ENCODE measurements at places on chromosomes 4 and X.

DNA sequence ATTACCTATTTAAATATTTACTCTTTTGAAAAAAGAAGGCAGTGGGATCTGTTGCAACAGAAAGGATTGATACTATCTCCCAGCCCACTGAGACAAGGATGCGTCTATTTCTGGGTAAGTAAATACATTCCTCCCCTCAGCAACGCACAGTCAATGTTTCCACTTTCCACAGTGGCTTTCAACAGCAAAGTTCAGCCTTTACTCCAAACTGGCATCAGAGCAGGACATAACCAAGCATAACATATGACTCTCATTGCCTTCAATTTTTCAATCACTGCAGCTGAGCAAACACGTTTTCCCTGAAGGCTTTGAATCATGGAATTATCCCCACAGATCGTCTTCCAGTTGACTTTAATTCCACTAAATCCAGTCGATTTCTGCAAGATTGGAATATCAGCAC lies 160.3 kb upstream of the FRG1 start:
- no peak for DNase-seq

DNA sequence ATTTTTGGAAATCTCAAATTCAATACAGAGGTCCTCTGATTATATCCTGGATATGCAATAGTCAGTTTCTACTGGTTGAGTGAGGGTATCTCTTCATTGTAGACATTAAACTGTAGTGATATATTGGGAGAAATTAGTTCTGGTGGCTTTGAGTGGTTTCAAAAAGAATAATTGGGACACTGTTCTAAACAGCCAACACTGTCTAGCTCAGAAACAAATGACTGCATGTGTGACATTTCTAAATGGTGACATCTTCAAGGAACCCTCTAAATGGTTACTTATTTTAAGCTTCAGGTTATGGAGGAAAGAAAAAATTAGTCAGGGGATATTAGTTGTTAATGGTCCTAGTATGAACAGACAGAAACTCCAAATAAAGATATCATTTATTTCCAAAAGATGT lies 186.2 kb downstream of the LARP7 start:
- DNase-seq, result no peak

- DNase-seq, result no peak
These were observed 179.4 kb downstream of the QDPR start for GRCh38 chr4:17332478-17332877.

GRCh38 chrX:79270401-79270800 lies 96.7 kb downstream of the ITM2A start:
- DNase-seq, result peak; percentile 43

- DNase-seq, result no peak
These were observed 7.0 kb upstream of the TRPC5OS start for GRCh38 chrX:111868726-111869638.

GRCh38 chrX:47530049-47530448 lies 31.0 kb upstream of the ARAF start:
- DNase-seq, result no peak

DNA sequence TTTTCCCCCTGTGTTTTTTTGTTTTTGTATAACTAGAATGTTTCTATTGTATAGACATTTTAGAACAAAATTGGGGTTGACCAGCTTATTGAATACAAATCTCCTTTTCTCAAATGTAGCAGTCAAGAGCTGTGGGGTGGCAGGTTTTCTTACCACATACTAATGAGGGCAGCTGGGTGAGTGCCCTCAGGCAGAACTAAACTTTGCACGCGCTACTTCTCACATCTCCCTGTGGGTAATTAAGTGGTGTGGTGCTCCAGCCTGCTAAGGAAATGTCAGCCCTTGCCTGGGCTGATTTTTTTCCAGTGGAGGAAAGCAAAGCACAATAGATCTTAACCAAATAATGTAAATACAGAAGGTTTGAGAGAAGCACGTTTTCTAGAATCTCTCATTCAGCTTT lies 717.6 kb upstream of the TENM3 start:
- DNase-seq, result no peak

DNA sequence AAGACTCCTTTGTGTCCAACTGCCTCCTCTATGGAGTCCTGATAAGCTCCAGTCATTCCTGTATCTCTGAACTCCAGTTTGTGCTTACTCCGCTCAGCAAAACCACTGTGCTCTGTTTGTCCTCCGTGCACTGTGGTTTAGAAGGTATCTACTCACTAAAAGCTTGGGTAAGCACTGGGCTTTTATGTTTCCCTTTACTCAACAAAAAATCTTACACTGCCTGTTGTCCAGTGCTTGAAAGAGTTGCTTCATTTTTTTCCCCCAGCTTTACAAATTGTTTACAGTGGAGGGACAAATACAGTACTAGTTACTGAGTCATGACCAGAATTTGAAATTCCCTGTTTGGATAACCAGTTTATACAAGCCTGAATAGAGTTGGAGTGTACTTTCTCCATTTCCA lies 545.3 kb upstream of the FAT1 start:
- no peak for DNase-seq

DNA sequence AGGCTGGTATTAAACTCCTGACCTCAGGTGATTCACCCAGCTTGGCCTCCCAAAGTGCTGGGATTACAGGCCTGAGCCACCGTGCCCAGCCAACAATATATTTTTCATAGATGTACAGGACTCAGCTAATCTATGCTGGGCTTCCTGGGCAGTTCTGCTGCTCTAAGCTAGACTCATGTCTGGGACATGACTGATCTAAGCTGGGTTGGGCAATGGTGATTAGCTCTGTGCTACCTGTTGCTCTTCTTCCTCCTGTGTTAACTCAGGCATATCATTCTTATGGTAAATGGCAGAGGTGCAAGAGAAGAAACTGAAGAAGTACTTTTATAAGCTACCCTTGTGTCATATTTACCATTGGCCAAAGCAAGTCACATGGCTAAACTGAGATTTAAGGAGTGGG lies 11.4 kb upstream of the SUPT20HL2 start:
- no peak for DNase-seq

DNA sequence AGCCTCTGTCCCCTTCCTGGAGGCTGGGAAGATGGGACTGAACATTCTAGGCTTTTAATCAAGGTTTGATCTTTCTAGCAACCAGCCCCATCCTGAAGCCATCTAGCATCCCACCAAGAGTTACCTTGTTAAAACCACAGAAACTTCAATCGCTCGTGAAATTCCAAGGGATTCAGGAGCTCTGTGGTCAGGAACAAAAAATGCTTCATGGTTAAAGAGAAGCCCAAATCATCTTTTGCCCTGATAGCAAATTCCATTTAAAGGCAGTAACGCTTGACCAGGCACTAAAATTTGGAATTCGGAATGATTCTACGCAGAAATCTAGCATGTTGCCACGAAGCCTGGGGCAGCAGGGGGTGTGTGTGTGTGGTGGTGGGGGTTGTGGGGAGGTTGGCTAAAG lies 47.8 kb downstream of the CASP6 start:
- no peak for DNase-seq

- no peak for DNase-seq
These were observed 21.3 kb downstream of the SPCS3 start for GRCh38 chr4:176340871-176341685.

GRCh38 chr4:6309777-6310176 lies 40.1 kb downstream of the WFS1 start:
- DNase-seq, result no peak

DNA sequence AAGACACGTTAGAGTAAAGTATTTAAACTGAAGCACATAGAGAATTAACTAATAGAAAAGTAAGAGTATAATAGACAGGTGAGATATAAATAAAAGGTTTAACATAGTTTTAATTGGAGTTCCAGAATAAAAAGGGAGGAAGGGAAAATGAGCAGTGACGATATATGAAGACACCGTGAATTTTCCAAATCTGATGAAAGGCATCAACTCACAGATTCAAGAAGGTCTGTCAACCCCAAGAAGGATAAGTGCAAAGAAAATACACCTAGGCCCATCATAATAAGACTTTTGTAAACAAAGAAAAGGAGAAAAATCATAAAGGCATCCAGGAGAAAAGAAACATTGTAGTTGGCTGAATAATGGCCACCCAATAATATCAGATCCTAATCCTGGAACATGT lies 43.9 kb upstream of the RAP2C start:
- no peak for DNase-seq

DNA sequence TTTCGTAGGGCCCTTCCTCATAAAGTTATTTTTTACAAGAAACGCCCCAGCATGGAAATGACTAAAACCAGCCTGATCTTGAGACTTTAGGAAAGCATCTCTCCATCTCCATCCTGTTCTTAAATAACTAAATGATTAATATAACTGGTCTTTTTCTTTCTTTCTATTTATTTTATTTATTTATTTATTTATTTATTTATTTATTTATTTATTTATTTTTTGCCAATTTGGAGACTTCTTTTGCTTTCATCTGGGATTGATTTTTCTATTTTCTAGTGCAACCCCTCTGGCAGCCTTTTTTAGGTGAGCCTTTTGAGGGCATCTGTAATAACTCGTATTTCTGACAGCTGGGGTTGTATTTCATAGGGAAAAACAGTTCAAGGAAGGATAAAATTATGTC lies 1.2 kb upstream of the KLHL34 start:
- DNase-seq, result no peak

DNA sequence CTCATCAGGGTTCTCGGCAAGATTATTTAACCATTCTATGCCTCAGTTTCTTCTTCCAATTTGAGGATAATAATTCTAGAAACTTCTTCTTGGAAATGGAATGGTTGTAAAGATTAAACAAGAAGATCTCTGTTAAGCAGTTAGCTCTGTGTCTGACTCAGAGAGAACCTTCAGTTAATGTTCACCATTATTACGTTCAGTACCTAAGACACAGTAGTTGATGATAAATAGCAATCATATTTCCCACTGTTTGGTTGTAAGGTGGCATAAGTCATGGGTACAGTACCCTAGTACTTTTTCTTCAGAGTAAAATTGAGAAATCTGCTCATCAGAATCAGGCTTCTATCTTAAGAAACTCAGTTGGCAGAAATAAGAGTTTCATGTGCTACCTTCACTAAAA lies 366.5 kb upstream of the BOD1L1 start:
- no peak for DNase-seq

- DNase-seq, result no peak
These were observed 39.6 kb downstream of the RUFY3 start for GRCh38 chr4:70761276-70761816.

DNA sequence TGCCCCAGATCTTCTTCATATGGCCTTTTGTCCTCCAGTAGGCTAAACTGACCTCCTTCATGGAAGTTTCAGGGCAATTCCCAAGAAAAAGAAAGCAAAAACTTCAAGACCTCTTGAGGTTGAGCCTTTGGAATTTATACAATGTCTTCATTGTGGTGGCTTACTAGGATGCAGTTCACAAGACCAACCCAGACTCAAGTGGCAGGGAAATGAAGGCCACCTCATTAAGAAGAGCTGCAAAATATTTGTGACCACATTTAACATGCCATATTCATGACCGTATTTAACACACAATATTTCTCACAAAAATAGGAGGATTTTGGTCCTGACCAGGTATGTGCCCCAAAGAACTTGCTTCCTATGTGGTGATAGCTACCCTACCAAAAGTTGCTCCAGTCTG lies 605.5 kb upstream of the PITX2 start:
- no peak for DNase-seq

DNA sequence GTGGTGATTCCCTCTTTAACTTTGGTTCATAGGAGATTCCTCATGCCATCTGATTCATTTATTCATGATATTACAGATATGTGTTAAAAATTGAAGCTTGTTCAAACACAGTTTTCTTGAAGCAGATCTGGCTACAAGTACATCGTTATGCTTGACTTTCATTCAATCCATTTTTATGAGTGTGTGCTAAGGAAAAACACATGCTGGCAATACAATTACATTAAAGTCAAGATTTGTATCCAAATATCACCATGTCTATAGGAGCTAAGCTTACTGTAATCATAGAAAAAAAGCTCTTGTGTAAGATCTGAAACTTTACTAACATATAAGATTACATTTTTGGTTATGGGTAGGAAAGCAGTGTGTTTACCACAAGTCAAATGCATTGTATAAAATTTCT lies 151.8 kb upstream of the FAT1 start:
- no peak for DNase-seq

Data from endothelial cell (in vitro differentiated cells).